ENCODE measurements at places on chromosomes 3 and 15.

- DNase-seq = peak; percentile 41
Measured at GRCh38 chr3:30682434-30683155, 76.2 kb downstream of the TGFBR2 start.

GRCh38 chr3:173660645-173661299 is 263.2 kb downstream of the NLGN1 start:
- DNase-seq = no peak

DNA sequence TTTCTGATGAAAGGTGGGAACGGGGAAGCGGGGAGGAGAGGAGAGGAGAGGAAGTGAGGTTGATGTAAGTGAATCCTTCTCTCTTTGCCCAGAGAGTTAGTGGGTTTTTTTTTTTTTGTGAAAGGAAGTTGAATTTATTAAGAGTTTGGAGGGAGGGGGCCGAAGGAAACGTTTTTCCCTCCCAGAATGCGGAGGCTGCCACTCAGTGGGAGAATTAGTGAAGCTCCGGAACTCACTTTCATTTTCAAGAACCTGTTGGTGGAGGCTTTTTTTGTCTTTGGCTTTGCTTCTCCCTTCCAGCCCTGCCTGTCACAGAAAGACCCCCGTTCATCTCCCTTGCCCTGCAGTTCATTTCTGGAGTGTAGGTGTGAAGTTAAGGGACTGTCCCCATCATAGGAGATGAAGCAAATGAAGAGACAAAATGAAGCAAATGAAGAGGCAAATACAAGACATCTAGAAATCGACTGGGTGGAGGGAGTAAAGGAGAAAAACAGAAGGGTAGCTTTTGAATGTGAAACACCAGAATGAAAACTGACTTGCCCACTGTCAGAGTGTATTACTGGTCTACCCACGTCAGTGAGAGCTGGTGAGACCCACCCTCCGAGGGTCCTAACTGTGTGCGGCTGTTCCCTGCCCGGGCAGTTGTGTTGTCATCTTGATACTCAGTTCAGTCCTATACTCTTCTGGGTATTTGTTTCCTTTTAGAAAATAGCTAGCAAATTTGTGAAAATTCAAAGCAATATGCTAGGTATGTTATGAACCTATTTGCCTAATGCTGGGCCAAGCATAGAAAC is 91.5 kb downstream of the ITPR1 start:
- peak; percentile 64 for DNase-seq

- no peak for DNase-seq
Measured at GRCh38 chr15:99546441-99547100, 19.2 kb upstream of the MEF2A start.

- DNase-seq = no peak
Measured at GRCh38 chr3:43919029-43919428, 228.3 kb downstream of the ABHD5 start.

DNA sequence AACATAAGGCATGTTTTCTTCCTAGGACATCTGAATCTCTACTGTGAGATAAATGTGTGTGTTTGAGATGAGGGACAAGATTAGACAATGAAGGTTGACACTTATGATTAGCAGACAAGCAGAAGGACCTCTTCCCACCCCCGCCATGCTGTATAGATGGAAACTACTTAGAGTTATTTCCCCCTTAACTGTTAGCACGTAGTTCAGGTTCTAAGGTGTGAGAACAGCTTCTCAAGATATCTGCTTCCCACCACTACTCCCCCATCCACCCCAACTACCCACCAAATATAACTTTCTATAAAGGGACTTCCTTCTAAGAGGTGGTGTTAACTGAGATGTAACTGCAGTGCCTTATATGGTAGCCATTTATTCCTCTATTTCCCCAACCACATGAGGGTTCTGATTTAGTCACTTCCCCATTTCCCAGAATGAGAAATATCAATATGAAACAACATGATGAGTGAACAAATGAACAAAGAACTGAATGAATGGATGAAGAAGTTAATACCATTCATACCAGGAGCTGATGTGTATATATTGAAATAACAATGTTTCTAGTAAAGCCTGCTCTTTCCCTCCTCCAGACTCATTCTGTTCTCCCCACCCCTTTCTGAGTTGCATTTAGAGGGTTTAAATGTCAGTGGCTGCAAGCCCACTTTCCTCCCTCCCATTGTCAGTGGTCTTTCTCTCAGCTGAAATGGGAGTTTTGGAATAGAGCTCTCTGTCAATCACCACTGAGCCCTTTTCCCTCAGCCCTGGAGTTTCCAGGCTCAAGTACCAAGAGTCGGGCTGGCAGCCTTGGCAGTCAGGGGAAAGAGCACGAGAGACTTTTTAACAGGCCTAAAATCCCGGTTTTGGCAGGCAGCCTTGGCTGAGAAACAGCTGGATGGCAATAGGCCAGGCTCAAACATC is 7.7 kb upstream of the RFTN1 start:
- no peak for DNase-seq

- DNase-seq = no peak
Measured at GRCh38 chr3:99439892-99440291, 198.5 kb upstream of the COL8A1 start.

DNA sequence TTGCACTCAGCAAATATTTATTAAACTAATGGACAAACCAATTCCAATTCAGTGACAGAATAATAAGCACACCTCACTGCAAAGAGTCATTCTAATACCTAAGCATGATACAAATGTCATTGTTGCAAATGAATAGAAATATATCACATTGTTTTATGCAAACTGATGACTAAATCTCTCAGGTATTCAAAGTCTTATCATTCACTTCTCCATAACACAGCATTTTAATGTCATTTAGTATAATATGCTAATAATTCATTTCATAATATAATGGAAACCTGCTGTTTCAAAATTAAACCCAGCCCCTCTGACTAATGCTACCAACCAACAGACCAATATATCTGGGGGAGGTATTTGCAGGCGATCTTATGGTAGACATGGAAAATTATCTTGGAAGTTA is 71.8 kb downstream of the FGF7 start:
- DNase-seq = no peak

- DNase-seq = peak; percentile 66
Measured at GRCh38 chr3:112395181-112395895, 62.4 kb downstream of the CD200 start.
